Fibroblast of skin of back (primary cell): ENCODE measurements at places on chromosomes 16 and 17.

GRCh38 chr16:50534958-50535357 is 13.2 kb upstream of the NKD1 start:
- no peak for DNase-seq

GRCh38 chr16:49473773-49474172 is 100.2 kb downstream of the C16orf78 start:
- DNase-seq = no peak

DNA sequence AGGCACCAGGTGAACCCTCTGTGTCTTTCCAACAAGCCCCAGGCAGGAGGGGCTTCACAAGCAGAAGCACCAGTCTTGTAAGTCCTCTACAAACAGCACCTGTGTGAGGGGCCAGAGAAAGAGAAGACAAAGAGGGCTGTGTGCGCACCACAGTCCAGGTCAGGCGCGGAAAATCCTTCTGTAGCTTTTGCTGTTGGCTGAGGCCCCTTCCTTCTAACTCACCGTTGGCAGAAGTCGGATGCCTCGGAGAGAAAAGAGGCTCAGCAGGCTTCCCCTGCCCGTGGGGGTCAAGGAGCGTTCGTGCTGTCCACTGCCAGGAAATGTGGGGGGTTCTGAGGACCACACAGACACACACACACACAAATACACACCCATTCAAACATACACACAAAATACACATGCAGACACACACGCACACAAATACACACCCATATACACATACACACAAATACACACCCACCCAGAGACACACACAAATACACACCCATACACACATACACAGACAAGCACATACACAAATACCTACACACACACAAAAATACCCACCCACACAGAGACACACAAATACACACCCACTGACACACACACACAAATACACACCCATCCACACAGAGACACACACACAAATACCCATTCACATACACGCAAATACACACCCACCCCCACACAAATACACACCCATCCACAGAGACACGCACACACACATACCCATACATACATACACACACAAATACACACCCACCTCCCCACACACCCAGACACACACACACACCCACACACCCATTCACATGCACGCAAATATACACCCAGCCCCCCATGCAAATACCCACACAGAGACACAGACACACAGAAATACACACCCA is 6.8 kb downstream of the ZG16B start:
- DNase-seq = no peak

DNA sequence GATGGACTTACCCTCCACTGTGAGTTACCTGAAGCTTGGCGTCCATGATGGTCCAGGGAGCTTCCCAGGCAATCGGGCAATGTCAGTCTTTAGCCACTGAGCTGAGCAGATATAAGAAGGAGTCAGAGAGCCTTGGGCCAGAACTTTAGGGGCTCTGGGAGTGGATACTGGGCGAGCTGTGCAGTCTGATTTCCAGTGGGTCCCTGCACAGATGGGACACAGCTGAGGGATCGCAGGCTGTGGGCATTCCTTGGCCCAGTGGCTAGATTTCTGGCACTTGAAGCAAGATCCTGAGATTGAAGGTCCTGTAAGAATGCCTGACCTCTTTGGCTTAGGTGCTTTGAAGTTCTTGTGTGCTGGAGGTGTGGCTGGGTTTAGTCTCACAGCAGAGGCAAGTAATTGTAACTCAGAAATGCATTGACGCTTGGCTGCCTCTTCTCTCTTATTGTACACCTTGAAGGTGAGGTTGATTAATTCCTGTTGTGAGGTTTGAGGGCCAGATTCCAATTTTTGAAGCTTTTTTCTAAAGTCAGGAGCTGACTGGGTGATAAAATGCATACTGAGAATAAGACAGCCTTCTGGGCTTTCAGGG is 2283.8 kb downstream of the TP53TG3F start:
- no peak for DNase-seq

DNA sequence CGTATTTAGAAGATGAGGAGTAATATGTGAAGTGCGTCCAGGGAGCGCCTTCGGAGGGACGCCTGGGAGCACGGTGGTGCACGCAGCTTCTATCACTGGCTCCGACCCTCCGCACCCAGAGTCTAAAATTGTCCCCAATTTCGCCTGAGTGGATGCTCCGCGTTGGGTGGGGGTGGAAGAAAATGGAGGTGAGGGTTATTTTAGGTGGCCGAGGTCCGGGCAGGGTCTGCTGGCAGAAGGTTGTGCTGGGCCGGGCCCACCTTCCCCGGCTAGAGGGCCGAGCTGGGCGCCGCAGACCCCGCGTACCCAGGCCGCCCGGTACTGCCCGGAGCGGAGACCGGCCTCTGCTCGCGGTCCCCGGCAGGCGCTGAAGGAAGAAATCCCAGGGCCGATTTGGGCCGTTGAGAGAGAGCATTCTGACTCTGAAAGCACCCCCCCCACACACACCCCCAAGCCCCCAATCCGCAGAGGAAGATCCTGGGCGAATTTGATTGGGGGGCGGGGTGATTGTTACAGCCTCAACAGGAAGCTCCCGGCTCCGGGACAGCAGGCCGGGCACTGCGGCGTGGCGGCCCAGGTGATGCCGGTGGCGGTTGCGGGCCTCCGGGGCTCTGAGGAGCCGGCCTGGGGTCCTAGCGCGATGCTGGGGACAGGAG is 3.0 kb downstream of the BAHCC1 start:
- DNase-seq = peak; percentile 72

GRCh38 chr17:80624864-80625263 is 80.2 kb downstream of the RPTOR start:
- no peak for DNase-seq

- DNase-seq = no peak
These were observed 12.6 kb downstream of the GRB7 start for GRCh38 chr17:39750131-39751015.

DNA sequence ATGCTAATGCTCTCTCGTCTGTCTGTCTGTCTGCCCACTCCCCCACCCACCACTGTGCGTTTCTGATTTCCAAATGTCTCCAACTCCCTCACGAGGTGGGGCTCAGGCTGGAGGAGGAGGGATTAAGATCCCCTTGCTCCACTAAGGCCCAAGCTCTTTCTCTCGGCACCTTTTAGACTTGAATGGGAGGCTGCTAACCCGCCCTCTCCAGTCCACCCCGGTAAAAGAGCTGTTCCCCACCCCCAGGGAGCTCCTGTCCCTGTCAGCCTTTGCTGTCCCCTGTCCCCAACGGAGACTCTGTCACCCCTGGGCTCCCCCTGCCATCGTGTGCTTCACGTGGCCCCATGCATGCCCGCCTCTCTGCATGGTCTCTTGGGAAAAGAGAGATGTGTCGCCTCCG is 68.5 kb upstream of the PLCG2 start:
- no peak for DNase-seq

DNA sequence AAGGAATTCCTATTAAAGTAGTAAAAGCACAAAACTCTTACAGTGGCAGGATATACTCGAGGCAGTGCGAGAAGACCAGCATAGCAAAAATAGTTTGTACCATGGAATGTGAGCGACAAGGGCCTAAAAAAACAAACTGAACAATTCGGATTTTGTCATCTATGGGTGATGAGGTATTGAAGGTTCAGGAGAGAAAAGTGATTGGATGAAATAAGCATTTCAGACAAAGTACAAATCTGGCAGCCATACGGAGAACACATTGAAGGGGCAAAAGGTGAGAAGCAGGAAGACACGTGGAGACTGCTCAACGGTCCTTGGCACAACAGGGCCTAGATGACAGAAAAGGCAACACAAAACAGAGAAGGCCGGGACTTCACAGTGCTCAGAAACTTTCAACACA is 22.5 kb downstream of the MYH10 start:
- peak; percentile 71 for DNase-seq

DNA sequence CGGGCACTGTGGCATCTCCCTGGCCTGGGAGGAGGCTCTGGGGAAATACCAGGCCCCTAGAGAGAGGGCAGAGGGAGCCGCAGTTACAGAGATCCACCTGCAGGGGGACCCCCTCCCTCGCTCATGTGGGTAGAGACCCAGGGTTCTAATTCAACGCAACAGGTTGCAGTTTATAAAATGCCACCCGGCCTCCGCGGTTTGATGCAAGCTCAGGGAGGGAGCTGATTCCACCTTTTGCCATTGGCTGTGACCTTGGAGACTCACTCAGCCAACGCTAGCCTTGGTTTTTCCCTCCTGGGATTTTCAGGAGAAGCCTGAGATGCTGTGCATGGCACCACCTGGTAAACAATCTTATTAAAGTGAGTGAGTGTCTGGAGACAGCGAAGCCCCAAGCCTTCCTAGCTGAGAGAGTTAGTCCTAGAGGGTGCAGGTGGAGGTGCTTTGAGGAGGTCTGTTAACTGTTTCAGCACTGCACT is 12.1 kb downstream of the TTLL6 start:
- peak; percentile 44 for DNase-seq

DNA sequence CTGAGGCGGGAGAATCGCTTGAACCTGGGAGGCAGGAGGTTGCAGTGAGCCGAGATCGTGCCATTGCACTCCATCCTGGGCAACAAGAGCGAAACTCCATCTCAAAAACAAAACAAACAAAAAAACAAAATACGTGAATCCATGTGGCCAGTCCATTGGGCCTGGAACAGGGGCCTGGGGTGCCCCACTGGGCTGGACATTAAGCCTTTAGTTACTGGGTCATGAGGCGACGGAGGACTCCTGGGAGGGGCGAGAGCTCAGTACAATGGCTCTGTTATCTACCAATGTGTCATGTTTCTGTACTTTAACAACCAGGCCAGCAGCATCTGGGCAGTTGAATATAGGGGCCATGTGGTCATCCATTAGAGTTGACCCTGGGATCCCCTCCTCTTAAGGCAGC is 18.9 kb upstream of the CLEC18A start:
- DNase-seq = no peak

- DNase-seq = no peak
These were observed 89.0 kb upstream of the DNAH17 start for GRCh38 chr17:78665952-78666920.

DNA sequence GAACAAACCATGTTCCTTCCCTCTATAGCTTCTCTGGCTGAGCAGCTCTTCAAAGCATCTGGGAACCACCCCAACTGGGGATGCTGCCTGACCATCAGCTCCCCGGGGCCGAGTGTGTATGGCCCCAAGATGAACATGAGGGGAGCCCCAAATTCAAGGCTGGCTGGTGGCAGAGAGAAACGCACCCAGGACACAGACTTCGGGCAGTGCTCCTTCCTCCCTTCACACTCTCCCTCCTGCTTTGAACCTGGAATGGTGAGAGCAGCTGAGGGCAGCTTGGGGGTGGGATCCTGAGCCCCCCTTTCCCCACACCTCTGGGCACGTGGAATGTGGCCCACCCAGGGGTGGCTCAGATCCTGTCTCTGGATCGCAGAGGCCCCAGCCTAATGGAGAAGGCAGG is 17.2 kb downstream of the TLE7 start:
- DNase-seq = no peak

DNA sequence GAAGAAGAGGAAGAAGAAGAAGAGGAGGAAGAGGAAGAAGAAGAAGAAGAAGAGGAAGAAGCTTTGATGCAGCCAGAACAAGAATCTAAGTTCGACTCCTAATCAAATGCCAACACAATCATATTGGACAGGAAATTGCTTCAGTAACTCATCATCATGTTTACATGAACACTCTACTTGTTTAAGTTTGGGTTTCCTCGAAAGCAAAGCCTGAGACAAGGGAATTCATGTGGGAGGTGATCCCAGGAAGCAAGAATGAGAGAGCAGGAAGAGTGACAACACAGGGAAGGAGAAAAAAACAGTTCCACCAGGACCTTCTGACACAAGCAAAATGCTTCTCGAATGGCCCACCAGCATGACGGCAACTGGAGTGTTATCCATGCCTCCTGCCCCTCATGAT is 279.0 kb downstream of the PMP22 start:
- DNase-seq = no peak

DNA sequence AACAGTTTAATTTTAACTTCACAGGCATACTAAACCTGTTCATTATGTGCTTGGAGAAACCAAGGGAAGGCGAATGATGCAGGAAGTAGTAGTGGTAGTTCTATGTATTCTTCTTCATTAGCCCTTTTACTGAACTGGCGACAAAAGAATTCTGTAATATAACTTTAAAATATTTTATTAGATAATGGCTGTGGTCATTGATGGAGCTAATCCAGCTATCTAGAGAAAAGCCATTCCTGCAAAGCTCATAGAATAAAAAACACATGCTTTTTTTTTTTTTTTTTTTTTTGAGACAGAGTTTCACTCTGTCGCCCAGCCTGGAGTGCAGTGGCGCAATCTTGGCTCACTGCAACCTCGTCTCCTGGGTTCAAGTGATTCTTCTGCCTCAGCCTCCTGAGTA is 23.5 kb downstream of the TANC2 start:
- DNase-seq = no peak

- DNase-seq = peak; percentile 7
These were observed 999 bp upstream of the FLYWCH2 start for GRCh38 chr16:2881783-2882649.

- DNase-seq = no peak
These were observed 414.4 kb downstream of the UTP18 start for GRCh38 chr17:51674579-51675255.

- peak; percentile 61 for DNase-seq
These were observed 34.5 kb downstream of the SLC39A11 start for GRCh38 chr17:73058022-73058421.

GRCh38 chr17:4881761-4882555 is 17.4 kb upstream of the C17orf107 start:
- peak; percentile 23 for DNase-seq

GRCh38 chr16:22071331-22071910 is 20.9 kb upstream of the VWA3A start:
- no peak for DNase-seq

DNA sequence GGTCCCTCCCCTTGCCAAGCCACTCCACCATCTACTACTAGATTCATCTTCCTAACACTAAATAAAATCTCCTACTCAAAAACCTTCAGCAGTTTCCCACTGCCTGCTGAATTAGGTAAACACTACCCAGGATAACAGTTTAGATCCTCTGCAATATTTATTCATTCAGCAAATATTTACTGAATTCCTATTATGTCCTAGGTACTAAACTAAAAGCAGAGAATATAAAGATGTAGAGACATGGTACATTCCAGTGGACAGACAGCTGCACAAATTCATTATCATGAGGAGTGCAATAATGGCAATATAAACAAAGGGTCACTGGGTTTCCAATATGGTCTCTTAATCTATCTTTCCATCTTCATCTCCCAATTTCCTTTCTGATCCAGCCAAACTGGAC is 30.7 kb upstream of the HOXB13 start:
- DNase-seq = no peak

GRCh38 chr16:86910161-86910769 is 331.9 kb downstream of the FOXL1 start:
- DNase-seq = peak; percentile 23
